Naive B cell (primary cell): ENCODE measurements at places on chromosomes 1 and 21. TPM values are rescaled to one million over a fixed set of nuclear protein-coding genes. Genes with fewer than 3 reads are reported as not detected.
A peak's percentile ranks its signal among the peaks of the same experiment; 100 is the strongest.

GRCh38 chr1:50986653-50987052, 16.6 kb downstream of the CDKN2C start:
- H3K4me3 ChIP-seq: no peak overlapping the region
- no peak for DNase-seq
- no peaks in the 10 kb centered on the region for H3K36me3 ChIP-seq
- no peaks in the 10 kb centered on the region for H3K27me3 ChIP-seq
- no peak overlapping the region for H3K27ac ChIP-seq

DNA sequence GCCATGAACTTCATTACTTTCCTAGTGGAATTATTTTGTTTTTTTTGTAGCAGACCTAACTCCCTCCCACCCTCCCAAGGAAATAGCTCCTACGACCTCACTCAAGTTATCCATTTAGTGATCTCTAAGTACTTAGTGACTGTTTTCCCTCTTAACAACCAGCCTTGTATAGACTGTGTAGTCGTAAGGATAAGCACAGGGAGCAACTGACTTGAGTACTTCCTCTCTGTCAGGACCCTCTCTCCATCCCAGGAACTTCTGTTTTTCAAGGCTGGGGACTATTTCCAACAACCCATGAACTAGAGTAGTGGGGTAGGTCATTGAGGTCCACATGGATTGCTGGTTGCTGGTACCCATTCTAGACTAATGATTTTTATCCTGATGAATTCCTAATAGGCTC, 1.9 kb downstream of the AGO1 start:
- peaks cover 49% of the 10 kb centered on the region for H3K4me1 ChIP-seq
- peak overlapping the region; percentile 67 for H3K27ac ChIP-seq
- peak overlapping the region; percentile 21 for H3K4me3 ChIP-seq

DNA sequence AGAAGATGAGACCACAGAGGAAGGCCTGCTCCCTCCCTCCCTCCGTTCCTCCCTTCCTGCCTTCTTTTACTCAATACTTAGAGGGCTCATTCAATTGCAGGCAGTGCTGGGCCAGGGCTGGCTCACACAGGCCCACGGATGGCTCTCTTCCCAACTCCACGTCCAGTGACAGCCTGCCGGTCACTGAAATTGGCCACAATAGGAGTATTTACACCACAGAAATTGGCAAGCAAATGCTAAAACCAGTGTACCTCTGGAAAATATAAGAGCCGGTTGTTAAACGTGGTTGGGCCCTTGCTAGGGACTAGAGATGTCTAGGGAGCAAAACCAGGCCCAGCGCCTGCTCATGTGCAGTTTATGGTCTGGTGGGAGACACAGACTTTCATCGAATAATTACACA, 72.4 kb upstream of the TMEM51 start:
- no peaks in the 10 kb centered on the region for H3K36me3 ChIP-seq
- peaks cover 6% of the 10 kb centered on the region for H3K27me3 ChIP-seq
- H3K4me1 ChIP-seq: no peaks in the 10 kb centered on the region

DNA sequence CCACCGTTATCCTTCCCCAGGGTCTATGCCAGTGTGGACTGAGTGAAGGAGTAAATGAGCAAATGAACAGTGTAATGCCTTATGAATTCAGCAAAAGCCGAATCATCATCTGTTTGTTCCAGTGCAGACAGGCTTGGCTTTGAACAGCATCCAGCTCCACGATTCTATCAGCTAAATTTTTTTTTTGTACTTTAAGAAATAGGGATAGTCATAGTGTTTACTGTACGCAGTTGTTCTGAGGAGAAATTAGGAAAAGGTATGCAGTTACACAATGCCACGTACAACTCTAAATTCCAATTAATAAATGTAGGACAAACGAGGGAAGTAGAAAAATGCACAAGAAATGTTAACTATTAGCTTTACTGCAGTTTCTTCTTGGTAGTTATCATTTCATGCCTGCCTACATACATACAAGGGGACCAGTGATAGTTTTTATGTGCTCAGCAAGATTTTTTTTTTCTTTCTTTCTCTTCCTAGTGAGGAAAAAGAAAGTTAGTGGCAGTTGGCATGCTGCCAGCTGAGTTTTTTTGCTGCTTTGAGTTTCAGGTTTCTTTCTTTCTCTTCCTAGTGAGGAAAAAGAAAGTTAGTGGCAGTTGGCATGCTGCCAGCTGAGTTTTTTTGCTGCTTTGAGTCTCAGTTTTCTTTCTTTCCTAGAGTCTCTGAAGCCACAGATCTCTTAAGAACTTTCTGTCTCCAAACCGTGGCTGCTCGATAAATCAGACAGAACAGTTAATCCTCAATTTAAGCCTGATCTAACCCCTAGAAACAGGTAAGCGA, at the start of gene IFI44L:
TSS of gene IFI44L (plus strand) at position 646 of the 777 bp plus-strand sequence. CDS start 7,468 bp downstream, outside the sequence.
- H3K27me3 ChIP-seq: no peaks in the 10 kb centered on the region
- no peaks in the 10 kb centered on the region for H3K36me3 ChIP-seq
- H3K4me1 ChIP-seq: peaks cover 51% of the 10 kb centered on the region
- peak within 1 kb of the TSS; percentile 96 for H3K27ac ChIP-seq

- H3K36me3 ChIP-seq: no peaks in the 10 kb centered on the region
- no peak overlapping the region for H3K4me3 ChIP-seq
- peaks cover 6% of the 10 kb centered on the region for H3K27me3 ChIP-seq
- no peak overlapping the region for H3K27ac ChIP-seq
These were observed 178.6 kb downstream of the PRDM16 start for GRCh38 chr1:3247521-3248121.

DNA sequence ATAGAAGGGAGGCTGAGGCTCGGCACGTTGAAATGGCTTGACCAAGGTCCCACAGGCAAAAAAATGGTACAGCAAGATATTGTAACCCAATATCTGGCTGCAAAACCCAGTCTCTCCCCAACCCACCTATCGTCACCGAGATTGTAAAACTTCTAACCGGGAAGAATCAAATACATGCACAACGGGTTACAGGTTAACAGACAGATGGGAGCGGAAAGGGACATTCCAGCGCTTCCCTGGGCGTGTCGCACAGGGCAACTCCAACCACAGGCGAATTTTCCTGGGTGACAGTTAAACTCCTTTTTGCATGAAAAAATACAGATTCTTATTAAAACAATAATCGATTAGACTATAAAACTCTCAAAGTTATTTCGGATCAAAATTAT, 31.8 kb upstream of the JUN start:
- peak overlapping the region; percentile 93 for H3K4me3 ChIP-seq
- H3K36me3 ChIP-seq: no peaks in the 10 kb centered on the region
- H3K4me1 ChIP-seq: peaks cover 32% of the 10 kb centered on the region
- H3K27ac ChIP-seq: peak overlapping the region; percentile 95
- no peaks in the 10 kb centered on the region for H3K27me3 ChIP-seq

DNA sequence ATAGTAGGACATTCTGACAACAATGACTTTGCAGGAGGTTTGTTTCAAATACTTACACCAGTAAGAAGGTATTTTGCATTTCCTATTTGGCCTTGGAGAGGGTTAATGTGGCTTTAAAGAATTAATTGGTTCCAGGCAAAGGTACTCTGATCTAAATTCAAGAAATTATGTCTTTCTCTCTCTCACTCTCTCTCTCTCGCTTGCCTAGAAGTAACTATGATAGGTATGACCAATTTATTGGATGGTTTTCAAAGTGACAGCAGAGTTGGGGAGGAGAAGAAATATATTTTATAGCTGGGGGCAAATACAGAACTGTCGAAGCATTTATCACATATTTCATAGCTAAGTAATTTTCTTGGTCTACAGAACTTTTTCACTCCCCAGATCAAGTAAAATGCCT, 116.0 kb downstream of the ATP6V1G3 start:
- H3K4me1 ChIP-seq: no peaks in the 10 kb centered on the region
- no peaks in the 10 kb centered on the region for H3K27me3 ChIP-seq
- no peak for DNase-seq
- H3K4me3 ChIP-seq: no peak overlapping the region

GRCh38 chr1:230711245-230711644, 2.7 kb downstream of the AGT start:
- peaks cover 34% of the 10 kb centered on the region for H3K27me3 ChIP-seq
- peaks cover 2% of the 10 kb centered on the region for H3K4me1 ChIP-seq
- no peaks in the 10 kb centered on the region for H3K36me3 ChIP-seq
- H3K4me3 ChIP-seq: no peak overlapping the region

- H3K4me3 ChIP-seq: peak overlapping the region; percentile 9
- H3K27me3 ChIP-seq: no peaks in the 10 kb centered on the region
- peak overlapping the region; percentile 2 for H3K27ac ChIP-seq
- no peak for DNase-seq
These were observed 32.3 kb downstream of the ERRFI1 start for GRCh38 chr1:7993593-7994479.

- H3K27ac ChIP-seq: peak overlapping the region; percentile 82
- no peaks in the 10 kb centered on the region for H3K27me3 ChIP-seq
- DNase-seq: no peak
These were observed 1587.3 kb downstream of the NCAM2 start for GRCh38 chr21:22585558-22585957.

Gene PLA2G4A
- polyA plus RNA-seq: not detected

Gene NDC1
- polyA plus RNA-seq: 7.0 TPM

Gene CFAP141
- polyA plus RNA-seq: not detected

Gene TSSK3
- 1.3 TPM for polyA plus RNA-seq
